AG10803 (cell line): ENCODE measurements at places on chromosomes 2 and 18.

GRCh38 chr2:24181849-24182248 lies 7.0 kb downstream of the FAM228A start:
- no peak for DNase-seq

DNA sequence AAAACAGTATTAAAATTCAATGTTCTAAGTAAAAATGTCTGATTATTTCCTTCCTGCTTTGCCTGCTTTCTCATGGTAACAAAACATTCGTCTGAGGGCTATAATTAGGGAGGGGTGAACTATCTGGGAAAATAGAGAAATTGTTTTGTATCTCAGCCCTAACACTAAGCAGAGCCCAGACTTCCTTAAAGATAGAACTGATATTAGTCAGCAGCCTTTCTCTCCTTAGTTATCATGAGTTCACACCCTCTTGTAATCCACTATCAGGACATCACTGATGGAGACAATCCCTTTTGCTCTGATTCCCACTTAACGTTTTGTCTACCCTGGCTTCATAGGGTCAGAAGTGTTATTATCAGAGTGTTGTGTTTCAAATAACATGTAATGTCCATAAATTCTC lies 701.1 kb upstream of the ZEB2 start:
- no peak for DNase-seq

GRCh38 chr2:12577567-12578253 lies 139.0 kb upstream of the TRIB2 start:
- DNase-seq: no peak

- no peak for DNase-seq
Measured at GRCh38 chr2:204727368-204727767, 182.1 kb downstream of the PARD3B start.

DNA sequence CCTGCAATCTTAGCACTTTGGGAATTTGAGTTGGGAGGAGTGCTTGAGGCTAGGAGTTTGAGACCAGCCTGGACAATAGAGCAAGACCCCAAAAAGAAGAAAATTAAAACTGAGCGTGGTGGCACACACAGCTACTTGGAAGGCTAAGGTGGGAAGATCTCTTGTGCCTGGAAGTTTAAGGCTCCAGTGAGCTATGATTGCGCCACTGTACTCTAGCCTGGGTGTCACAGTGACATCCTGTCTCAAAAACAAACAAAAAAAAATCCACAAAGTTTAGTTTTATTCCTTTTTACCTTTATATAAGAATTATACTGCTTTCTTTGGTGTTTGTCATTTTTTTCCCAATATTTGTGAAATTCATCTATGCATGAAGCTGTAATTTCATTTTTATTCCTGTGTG lies 20.3 kb downstream of the SLC39A10 start:
- no peak for DNase-seq

DNA sequence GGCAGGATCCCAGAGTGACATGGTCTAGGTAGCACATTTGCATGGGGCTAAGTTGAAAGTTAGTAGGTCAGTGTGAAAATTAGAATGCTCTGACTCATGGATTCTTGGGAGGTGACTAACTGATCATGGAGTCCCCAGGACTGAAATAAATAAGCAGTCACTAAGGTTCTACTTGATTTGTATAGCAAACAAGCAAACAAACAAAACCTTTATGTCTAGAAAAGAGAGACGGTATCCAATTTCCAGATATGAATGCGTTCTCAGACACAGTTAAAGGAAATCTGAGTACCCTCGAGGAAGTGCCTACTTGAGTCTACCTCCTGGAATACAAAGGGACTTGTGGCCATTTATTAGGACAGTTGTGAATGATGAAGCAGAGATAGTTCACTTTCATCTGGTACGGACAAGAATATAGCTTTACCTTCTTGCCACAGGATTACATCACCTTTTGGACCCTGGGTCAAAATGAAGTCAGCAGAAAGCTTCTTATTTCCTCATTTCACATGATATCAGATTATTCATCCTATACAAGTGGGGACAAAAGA lies 54.3 kb upstream of the AGPS start:
- peak; percentile 67 for DNase-seq

- no peak for DNase-seq
Measured at GRCh38 chr18:35118641-35119040, 77.4 kb downstream of the MAPRE2 start.

- DNase-seq: peak; percentile 64
Measured at GRCh38 chr2:190469771-190470170, 61.6 kb downstream of the MFSD6 start.

DNA sequence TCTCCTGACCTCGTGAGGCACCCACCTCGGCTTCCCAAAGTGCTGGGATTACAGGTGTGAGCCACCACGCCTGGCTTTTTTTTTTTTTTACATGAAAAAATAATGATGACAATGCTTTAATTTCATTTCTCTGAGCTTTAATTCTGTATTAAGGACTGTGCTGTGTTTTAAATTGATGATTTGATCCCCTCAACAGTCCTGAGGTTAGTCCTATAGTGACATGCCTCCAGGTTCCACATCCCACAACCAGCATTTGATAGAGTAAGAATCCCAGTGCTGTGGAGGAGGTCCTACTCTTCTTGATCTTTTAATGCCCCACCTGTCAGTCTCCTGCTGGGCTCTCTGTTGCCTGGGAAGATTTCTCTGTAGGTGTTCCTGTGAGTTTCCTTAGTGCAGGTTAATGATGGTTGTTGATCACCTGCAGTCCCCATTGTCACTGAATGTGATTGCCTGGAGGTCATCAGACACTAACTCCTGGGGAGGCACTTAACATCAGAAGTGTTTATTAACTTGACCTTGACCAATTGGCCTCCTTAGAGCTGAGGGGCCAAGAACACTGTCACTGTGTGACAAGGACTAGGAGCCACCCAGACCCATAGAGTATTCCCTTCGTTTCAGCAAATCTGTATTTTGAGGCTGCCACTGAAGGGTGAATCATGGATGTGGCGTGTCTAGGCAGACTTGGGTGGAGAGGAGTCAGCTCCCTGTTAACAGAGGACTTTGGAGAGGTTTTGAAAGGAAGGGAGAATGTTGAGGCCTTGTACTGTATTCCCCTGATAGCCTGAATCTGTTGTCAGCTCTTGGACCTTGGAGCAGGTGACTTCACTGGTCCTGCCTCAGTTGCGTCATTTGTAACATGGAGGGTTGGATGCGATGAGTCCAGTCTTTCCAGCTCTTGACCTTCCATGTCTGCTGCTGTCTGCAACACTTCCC lies 11.5 kb downstream of the ASAP2 start:
- DNase-seq: no peak

GRCh38 chr2:45256867-45257641 lies 247.8 kb upstream of the SIX2 start:
- DNase-seq: no peak

GRCh38 chr2:109243526-109244303 lies 114.7 kb downstream of the SH3RF3 start:
- peak; percentile 16 for DNase-seq

- no peak for DNase-seq
Measured at GRCh38 chr2:130760754-130761751, 5.7 kb downstream of the AMER3 start.

- peak; percentile 25 for DNase-seq
Measured at GRCh38 chr2:45083175-45083574, 73.9 kb upstream of the SIX2 start.

- DNase-seq: peak; percentile 50
Measured at GRCh38 chr2:191030521-191031154, 16.7 kb upstream of the STAT1 start.

DNA sequence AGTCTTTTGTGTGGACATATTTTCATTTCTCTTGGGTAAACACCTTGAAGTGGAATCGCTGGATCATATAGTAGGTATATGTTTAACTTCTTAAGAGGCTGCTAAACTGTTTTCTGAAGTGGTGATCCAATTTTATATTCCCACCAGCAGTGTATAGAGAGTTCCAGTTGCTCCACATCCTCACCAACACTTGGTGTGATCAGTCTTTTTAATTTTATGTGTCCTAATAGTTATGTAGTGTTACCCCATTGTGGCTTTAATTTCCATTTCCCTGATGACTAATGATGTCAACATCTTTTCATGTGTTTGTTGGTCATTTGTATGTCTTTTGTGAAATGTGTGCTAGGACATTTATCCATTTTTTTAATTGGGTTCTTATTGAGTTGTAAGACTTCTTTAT lies 56.9 kb downstream of the DGKD start:
- no peak for DNase-seq

- no peak for DNase-seq
Measured at GRCh38 chr18:48869591-48869990, 81.2 kb downstream of the SMAD7 start.

- no peak for DNase-seq
Measured at GRCh38 chr2:66497431-66498288, 62.7 kb downstream of the MEIS1 start.

DNA sequence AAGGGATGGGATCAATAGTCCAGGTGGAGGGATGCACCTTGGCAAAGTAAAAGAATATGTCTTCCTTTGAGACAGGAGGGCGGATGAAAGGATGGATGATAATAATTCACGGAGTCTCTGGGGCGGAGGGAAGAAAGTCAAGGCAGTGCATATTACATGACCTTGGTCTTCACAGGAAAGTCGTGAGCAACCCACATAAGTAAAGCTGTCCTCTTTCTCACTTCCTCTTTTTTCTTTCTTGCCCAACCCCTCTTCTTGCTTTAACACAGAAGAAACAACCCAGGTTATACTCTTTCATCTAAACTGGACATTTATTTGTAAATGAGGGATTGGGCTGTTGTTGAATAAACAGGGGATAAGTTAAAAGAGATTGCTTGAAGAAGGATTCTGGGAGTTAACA lies 168.7 kb upstream of the SKOR2 start:
- no peak for DNase-seq

- peak; percentile 98 for DNase-seq
Measured at GRCh38 chr2:24075915-24076848, at the start of gene SF3B6. SF3B6 (minus strand) TSS chr2:24076326; CDS start chr2:24076229, 97 bp downstream.

- no peak for DNase-seq
Measured at GRCh38 chr2:104658904-104659591, 194.9 kb upstream of the POU3F3 start.

GRCh38 chr2:5939553-5939952 lies 247.4 kb downstream of the SOX11 start:
- DNase-seq: no peak

DNA sequence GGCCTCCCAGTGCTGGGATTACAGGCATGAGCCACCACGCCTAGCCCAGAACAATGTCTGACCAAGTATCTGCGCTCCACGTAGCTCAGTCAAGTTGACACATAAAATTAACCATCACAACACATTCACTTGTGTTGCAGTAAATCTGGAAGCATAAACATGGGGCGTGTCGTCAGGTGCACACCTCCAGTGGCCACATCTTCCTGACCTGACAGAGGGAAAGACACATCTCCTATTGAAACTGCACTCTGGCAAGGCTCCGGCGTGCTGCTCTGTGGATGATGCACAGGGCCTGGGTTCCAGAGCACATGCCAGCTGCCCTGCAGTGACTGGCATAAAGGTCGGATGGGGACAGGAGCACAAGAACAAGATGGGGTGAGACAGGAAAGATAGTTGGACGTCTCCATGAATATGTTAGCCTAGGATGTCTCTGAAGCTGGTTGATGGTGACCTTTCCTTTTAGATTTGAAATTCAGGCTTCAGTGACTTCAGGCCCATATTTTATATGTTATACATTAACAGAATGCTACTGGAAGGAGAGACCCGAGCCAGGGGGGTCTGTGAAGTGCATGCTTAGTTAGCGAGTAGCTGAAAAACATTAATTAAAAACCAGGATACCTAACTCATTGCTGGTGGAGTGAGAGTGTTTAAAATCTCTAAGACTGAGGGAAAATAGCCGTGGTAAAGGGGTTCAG lies 10.9 kb downstream of the IMPA2 start:
- no peak for DNase-seq

DNA sequence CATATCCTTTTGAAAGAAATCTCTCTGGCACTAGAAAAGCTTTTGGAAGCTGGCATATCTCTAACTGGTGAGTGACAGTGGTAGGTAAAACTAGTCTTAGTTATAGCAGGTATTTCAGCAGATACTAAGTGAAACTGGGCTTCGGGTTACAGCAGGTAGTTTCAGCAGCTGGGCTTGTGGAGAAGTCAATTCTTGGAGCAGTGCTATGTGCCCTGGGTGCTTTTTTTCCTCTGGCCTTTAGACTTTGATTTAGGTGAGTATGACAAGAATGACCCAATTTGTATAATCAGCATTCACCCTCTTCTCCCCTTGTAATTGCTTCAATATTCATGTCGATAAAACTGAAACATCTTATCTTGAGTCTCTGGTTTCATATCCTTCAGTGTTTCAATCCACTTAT lies 123.1 kb downstream of the KYNU start:
- DNase-seq: no peak

- no peak for DNase-seq
Measured at GRCh38 chr2:77008853-77009252, 513.3 kb downstream of the LRRTM4 start.

DNA sequence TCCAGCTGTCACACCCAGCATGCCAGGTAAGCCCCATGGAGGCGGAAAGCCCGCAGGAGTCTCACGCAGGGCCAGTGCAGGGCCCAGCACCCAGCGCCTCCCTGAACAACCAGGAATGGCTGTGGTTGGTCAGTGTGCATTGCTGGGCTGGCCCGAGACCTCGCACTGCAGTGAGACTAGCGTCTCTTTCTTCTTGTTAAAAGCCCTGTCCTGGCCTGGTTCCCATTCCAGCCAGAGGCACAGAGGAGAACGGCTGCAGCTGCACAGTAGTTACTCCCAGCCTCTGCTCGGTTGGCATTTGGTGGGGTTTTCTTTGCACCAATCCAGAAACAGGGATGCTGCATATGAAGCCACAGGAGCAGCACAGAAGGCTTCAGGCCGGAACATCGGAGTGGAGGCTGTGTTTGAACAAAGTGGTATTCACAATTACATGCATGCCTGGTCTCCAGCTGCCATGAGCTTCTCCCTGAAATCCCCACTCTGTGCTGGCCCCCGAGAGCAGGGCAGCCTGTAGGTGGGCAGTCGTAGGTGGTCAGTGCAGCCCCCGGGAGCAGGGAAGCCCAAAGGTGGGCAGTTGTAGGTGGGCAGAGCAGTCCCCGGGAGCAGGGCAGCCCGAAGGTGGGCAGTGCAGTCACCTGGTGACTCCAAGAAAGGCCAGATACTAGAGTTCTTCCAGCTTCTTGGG lies 163.7 kb upstream of the PXDN start:
- no peak for DNase-seq

- DNase-seq: no peak
Measured at GRCh38 chr2:164813535-164813934, 28.1 kb downstream of the COBLL1 start.

DNA sequence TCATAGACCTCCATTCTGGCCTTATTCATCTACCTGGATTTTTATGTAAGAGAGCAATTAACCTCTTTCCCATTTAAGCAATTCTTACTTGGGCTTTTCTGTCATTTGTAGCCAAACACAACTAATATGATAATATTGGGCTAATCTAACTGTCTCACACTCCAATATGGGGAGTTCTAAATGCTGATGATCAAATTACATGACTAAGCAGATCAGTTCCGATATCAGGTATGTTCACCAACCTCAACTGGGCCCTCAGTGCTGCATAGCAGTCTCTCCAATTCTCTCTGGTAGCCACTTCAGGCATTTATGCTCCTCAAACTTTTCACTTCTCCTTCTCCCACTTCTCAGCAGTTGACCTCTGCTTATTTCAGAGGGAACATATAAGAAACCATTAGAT lies 61.0 kb upstream of the VPS54 start:
- DNase-seq: no peak

GRCh38 chr2:122643725-122644329 lies 888.4 kb downstream of the TSN start:
- DNase-seq: peak; percentile 76
